Left lung (tissue), 14 donors: ENCODE measurements at places on chromosomes 2 and 18. TPM values are rescaled to one million over a fixed set of nuclear protein-coding genes. Genes with fewer than 3 reads are reported as not detected.

Gene FAM161A
- 3.7 TPM for total RNA-seq

Gene TUBA3D
- total RNA-seq: not detected

Gene ECEL1
- total RNA-seq: 0.17 TPM

- H3K27me3 ChIP-seq: no peaks in the 10 kb centered on the region
- DNase-seq: no peak
- H3K36me3 ChIP-seq: no peaks in the 10 kb centered on the region
- H3K27ac ChIP-seq: no peak overlapping the region
- no peak overlapping the region for H3K4me3 ChIP-seq
Observed at GRCh38 chr18:63287691-63288220, 31.8 kb downstream of the BCL2 start.

DNA sequence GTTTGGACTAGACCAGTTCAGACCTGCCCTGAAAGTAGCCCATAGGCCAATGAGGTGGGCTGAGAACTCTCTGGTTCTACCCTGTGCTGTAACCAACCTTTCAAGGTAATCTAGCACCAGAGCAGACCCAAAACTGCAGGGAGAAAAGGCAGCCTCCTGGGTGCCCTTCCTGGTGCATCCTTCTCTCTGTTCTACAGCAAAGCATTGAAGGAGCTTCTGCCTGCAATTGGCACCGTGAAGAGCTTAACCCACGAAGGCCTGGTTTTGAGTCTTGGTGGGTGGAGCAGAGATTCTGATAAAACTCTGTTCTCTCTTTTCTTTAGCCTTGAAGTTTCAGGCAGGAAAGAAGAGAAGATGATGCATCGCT, 55.5 kb downstream of the LIPG start:
- H3K4me1 ChIP-seq: no peaks in the 10 kb centered on the region
- no peak overlapping the region for H3K4me3 ChIP-seq
- H3K27me3 ChIP-seq: no peaks in the 10 kb centered on the region
- DNase-seq: no peak

DNA sequence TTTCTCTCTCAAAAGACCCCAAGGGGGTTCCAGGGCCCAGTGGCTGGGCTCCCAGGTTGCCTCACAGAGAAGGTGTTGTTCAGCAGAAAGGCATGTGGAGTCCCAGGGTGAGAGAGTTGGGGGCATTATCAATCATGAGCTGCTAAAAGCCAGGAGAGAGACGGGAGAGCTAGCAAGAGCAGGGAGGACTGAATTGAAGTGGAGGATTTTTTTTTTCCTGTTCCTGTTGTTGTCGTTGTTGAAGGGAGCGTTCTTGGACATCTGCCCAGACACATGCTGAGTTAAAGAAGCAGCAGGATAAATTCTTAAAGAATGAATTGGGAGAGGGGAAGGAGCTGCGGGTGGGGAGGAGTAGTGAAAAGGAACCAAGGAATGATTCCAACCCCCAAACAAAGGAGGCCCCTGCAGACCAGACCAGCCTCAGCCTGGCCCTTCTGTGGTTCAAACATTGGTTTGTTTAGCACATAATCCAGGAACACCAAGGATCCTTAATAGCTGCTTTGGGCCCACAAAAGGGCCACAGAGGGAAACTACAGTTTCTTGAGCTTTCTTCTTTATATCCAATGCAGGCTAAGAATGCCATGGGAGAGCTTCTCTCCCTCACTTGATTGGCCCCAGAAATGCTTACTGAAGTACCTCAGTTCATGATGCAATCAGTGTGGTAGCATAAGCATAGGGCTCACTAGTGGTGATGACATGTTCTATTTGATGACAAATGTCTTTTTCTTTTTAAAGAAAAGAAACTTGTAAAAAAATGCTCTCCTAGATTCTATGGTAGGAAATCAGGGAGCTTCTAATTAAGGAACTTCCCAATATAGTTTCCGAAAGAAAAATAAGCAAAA, 146.0 kb downstream of the SETBP1 start:
- H3K4me3 ChIP-seq: no peak overlapping the region
- H3K27ac ChIP-seq: peak overlapping the region; percentile 58
- H3K4me1 ChIP-seq: peaks cover 21% of the 10 kb centered on the region
- H3K36me3 ChIP-seq: no peaks in the 10 kb centered on the region
- no peaks in the 10 kb centered on the region for H3K27me3 ChIP-seq

- H3K4me3 ChIP-seq: no peak overlapping the region
- H3K27ac ChIP-seq: no peak overlapping the region
- H3K36me3 ChIP-seq: no peaks in the 10 kb centered on the region
- H3K27me3 ChIP-seq: no peaks in the 10 kb centered on the region
- no peaks in the 10 kb centered on the region for H3K4me1 ChIP-seq
- no peak for DNase-seq
Observed at GRCh38 chr2:142217804-142218203, 87.0 kb upstream of the LRP1B start.

DNA sequence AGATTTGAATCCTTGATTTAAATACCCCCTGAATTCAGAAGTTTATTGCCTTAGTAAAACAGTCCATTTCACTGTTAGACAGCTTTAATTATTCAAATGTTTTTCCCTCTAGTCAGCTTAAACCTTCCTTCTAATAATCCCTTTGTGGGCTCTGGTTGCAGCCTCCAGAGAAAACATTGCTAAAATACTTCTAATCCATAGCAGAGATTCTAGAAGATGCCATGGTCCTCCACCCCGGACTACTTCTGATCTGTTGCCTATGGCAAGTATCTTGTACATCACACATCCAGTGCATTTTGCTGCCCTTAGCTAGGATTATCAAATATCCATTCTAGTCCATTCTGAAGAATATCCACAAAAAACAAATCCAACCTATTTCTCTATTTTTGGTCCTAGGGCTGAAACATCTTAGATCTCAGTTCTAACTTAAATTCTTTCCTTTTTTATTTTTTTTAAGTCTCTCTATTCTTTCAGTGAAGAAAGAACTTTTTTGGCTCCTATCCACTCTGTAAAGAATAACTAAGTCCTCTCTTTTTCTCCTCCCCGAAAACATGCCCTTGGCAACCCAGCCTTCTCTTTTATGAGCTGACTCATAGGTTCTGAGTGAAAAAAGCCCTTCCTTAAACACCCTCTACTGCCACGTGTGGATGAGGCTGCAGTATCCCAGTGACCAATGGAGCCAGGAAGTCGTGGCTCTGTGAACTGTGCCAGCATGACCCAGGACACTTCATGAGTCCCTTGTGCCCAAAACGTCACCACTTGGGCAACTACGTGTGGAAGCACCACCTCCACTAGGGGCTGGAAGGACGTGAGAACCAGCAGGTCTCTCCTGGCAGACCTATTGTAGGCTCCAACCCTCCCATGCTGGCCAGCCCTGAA, 349.8 kb downstream of the TNS1 start:
- no peaks in the 10 kb centered on the region for H3K4me1 ChIP-seq
- H3K4me3 ChIP-seq: no peak overlapping the region
- H3K27me3 ChIP-seq: no peaks in the 10 kb centered on the region
- no peak for DNase-seq
- H3K27ac ChIP-seq: peak overlapping the region; percentile 40

GRCh38 chr2:187171318-187171717, 276.7 kb downstream of the CALCRL start:
- no peak for DNase-seq
- no peak overlapping the region for H3K27ac ChIP-seq
- H3K27me3 ChIP-seq: no peaks in the 10 kb centered on the region
- no peaks in the 10 kb centered on the region for H3K4me1 ChIP-seq
- H3K4me3 ChIP-seq: no peak overlapping the region
- H3K36me3 ChIP-seq: no peaks in the 10 kb centered on the region
